ENCODE measurements at places on chromosomes 12 and 14. TPM values are rescaled to one million over a fixed set of nuclear protein-coding genes. Genes with fewer than 3 reads are reported as not detected.
A peak's percentile ranks its signal among the peaks of the same experiment; 100 is the strongest.

- peak overlapping the region; percentile 41 for H3K4me3 ChIP-seq
- no peaks in the 10 kb centered on the region for H3K36me3 ChIP-seq
- H3K4me1 ChIP-seq: peaks cover 20% of the 10 kb centered on the region
- no peaks in the 10 kb centered on the region for H3K27me3 ChIP-seq
- no peak for DNase-seq
These were observed 29.4 kb downstream of the RPGRIP1 start for GRCh38 chr14:21309238-21309636.

DNA sequence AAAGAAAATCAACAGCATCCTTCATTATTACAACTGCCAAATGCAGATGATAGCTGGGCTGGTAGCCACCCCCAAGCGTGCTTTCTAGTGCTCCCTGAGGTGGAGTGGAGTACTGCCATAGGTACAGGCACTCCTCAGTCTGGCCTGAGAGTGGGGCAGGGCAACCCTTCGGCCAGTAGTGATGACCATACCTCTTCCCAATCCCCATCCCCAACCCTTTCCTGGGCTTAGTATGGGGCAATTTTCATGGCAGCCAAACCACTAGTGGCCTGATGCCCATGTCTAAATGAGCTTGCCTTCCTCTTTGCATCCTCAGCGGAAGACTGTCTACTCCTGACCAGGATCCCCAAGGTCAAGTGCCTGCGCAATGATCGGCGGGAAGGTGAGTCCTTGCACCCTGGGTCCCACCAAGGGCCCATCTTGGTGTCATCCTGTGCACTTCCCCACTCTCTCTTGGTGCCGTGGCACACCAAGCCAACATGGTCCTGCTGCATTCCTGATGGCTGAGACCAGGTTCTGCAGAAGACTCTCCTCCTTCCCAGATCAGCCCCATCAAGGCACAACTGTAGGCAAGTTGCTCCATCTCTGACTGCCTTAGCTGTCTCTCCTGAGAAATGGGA, 65.8 kb downstream of the GALNT16 start:
- no peak overlapping the region for H3K27ac ChIP-seq
- no peak overlapping the region for H3K4me3 ChIP-seq
- no peaks in the 10 kb centered on the region for H3K27me3 ChIP-seq
- H3K4me1 ChIP-seq: no peaks in the 10 kb centered on the region

DNA sequence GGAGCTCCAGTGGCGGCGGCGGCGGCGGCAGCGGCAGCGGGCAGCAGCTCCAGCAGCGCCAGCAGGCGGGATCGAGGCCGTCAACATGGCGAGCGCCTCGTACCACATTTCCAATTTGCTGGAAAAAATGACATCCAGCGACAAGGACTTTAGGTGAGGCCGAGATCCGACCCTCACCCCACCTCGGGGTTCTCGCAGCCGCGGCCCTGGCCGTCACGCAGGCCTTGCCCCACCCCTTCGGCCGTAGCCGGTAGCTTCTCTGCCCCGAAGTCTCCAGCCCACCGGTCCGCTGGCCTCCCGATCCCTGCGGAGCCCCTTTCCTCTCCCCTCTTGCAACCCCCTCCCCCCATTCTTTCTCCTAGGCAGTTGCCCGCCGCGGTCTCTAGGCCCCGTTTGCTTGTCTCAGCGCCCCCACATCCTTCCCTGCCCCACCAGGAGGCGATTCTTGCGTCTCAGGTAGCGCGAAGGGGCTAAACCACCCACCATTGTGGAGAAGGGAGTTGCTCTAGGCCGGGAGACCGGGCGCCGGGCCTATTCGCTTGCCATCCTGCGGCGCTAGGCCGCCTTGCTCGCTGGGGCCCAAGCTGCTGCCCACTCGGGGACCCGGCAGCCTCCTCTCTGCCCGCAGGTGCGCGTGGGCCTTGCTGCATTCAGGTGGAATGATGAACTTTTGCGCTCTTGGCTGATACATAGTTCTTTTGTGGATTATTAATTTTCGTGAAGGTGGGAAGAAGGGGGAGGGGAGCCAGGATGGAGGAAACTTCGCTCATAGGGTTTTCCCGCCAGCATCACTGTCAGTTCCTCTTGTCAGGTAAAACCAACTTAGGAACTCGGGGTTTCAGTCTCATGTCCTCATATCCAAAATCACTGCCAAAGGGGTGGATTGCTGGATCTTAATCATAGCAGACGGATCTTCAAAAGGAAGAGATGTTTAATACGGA, 745 bp downstream of the CAND1 start:
- H3K4me1 ChIP-seq: peaks cover 31% of the 10 kb centered on the region
- H3K27me3 ChIP-seq: no peaks in the 10 kb centered on the region
- peak; percentile 76 for DNase-seq
- H3K36me3 ChIP-seq: no peaks in the 10 kb centered on the region

IFNG-AS1 gene
- polyA plus RNA-seq: 5.5 TPM

DNA sequence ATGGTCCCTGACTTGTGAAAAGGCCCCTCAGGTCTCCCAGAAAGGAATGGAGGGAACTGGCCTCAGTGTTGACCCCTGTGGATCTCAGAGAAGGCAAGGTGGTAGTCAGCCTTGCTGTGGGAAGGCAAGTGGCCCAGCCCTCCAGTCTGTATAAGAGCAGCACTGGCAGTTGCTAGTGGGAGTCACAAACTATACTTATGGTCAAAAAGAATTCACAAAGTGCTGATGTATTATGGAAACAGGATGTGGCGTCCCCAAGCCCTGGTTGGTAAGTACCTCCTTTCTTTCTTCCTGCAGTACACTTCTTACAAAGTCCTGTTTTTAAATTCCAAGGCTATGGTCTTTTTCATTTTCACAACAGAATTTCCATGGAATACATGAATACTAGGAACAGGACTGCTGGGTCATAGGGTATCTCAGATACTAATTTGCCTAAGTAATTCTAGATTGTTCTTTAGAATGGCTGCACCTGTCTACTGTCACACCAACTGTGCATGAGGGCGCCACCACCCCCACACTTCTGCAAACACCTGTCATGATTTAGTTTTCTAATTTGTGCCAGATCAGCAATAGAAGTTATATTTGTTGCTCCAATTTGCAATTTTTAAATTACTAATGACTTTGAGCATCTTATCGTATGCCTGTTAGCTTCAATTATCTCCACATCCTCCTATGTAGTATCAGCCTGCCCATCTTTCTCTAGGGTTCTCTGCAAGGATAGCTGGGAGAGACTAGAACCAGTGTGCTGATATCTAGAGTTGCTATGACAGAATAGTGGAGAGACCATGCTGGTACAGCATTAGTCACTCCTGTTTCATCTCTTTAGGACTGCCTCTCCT, 40.7 kb upstream of the TMEM263 start:
- no peak overlapping the region for H3K27ac ChIP-seq
- peaks cover 79% of the 10 kb centered on the region for H3K27me3 ChIP-seq
- H3K4me1 ChIP-seq: peaks cover 9% of the 10 kb centered on the region
- no peaks in the 10 kb centered on the region for H3K36me3 ChIP-seq
- H3K4me3 ChIP-seq: no peak overlapping the region
- DNase-seq: no peak

Data from B cell (primary cell).